Foreskin keratinocyte (primary cell): ENCODE measurements at places on chromosomes 2 and 18. TPM values are rescaled to one million over a fixed set of nuclear protein-coding genes. Genes with fewer than 3 reads are reported as not detected.

Gene CDKL4
- 0.04 TPM in 1 of 2 replicates, not detected in the other for polyA plus RNA-seq

Gene INHBB
- not detected in 2 replicates for polyA plus RNA-seq

Gene CFAP53
- polyA plus RNA-seq, result 0.40 and 0.41 TPM in 2 replicates

Gene PKDCC
- polyA plus RNA-seq, result 0.07 TPM in 1 of 2 replicates, not detected in the other

Gene COL5A2
- polyA plus RNA-seq, result 4.5 and 4.8 TPM in 2 replicates

Gene OTOF
- not detected in 2 replicates for polyA plus RNA-seq

Gene RTKN
- 132 and 168 TPM in 2 replicates for polyA plus RNA-seq
